ENCODE measurements at places on chromosomes 7 and 10.

DNA sequence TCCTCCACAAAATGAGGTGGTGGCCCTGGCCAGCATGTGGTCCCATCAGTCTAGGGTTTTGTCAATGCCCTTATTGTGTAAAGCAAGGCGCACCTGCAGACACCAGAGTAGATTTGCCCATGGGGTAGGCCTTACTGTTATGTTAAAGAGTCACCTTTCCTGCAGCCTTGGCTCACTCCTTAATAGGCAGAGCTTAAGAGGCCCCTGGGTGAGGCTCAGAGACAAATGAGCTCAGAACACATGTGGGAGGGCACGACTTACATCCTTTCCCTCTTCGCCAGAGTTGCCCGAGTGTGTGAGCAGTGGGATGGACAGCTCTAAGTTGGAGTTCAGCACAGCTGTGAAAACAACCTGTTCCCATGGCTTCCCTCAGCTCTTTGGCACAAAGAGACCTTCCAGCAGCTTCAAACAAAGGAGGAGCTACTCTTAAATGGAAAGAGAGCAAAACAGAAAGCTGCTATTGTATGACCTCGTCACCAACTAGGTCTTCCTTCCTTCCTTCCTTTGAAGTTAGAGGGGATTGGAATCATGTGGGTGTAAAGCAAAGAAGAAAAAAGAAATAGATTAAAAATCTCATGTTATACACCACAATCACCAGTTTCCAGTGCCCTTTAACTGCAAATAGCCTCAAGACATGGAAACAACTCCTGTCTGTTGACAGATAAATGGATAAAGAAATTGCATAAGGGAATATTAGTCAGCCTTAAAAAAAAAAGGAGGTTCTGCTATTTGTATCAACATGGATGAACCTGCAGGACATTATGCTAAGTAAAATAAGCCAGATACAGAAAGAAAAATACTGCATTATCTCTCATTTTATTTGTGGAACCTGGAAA is 11.9 kb upstream of the XPNPEP1 start:
- DNase-seq, result no peak

DNA sequence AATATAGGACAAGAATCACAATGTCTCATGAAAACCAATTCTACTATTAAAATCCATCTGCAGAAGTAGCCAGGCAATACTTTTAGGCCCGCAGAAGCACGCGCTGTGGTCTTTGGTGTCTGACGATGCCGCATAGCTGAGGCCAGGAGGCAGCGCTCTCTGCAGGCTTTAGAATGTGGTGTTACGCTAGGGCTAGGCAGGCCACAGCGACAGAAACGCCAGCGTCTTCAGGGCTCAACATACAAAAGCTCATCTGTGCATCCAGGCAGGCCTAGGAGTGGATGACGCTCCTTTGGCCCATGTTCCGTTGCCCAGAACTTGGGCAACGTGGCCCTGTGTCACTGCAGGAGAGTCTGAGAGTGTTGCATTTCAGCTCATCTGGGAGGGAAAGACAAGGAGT is 601.1 kb upstream of the FOXK1 start:
- DNase-seq, result no peak

DNA sequence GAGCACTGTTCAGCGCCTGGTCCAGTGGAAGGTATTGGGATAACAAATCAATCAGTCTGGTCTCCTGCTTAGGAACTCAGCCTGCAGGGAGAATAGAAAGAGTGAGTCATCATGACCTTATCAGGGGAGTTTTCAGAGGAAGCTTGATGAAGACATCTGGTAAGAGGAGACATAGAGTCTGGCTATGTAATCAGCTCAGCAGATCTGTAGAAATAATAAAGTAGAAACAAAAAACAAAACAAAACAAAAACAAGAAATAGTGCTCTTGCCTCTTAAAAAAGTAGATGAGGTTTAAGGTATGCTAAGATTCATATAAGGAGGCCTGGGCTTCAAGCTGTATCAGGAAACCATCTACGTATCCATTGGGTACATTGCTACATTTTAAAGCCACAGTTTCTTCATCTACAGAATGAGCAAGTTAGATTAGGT is 14.4 kb downstream of the TAS2R41 start:
- DNase-seq, result no peak

DNA sequence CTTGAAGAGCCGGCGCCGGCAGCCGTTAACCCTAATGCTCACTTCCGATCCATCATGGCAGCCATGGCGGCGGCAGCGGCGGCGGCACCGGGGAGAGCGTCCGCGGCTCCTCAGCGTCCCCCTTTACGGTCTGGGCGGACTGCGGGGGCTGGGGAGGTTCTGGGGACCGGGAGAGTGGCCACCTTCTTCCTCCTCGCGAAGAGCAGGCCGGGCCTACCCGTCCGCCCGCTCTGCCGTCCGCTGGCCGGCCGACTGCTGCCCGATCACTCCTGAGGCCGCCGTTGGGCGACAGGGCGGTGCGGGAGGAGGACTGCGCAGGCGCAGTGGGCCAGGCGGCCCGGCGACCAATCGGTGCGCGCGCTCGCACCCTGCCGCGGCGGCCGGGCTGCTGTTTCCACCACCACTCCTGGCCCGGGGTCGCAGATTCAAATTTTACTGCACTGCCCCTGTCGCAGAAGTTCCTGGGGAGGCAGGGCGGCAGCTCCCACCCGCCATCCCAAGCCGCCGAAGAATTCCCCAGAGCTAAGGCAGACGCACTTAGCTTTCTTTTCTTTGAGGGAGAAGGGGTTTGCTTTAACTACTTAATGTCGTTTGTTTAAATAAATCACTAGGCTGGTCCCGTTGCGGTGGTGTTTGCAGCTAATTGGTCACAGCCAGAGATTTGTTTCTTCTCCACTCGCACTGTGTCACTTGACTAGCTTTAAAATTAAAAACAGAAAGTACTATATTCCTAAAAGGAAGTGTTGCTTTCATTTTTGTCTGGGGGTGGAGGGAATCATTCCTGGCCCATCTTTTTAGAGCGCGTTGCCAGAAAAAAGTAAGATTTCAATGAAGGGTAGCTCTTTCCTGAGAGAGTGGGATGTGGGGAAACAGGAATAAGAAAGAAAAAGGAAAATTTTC is at the start of gene KIF5B:
TSS of gene KIF5B (minus strand) at position 290 of the 900 bp plus-strand sequence. CDS start 452 bp downstream, outside the sequence.
- DNase-seq, result peak; percentile 71

GRCh38 chr7:83096065-83096580 is 66.6 kb downstream of the PCLO start:
- DNase-seq, result no peak

- DNase-seq, result no peak
Observed at GRCh38 chr7:154647625-154648024, 355.3 kb downstream of the PAXIP1 start.

GRCh38 chr7:98713165-98713810 is 96.2 kb downstream of the NPTX2 start:
- no peak for DNase-seq

- no peak for DNase-seq
Observed at GRCh38 chr7:44520574-44520973, 20.6 kb downstream of the NPC1L1 start.

DNA sequence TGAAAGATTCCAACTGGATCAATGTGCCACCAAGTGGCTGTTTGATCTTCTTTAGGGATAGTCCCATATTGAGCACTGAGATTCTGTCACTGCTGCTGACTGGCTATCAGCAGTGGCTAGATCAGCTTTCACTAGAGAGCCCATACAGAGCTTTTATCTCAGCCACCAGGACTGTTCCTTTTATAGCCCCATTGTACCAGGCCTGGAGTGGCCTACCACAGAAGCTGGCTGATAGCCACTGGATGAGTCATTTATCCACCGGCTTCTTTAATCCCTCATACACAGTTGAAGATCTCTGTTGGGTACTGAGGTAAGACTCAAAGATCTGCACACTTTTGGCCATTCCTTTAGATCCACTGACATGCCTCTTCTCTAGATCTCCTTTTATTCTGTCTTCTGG is 1101.1 kb downstream of the SORCS3 start:
- no peak for DNase-seq

GRCh38 chr10:12252882-12253546 is 57.0 kb downstream of the CDC123 start:
- DNase-seq, result no peak

- DNase-seq, result no peak
Observed at GRCh38 chr7:123846217-123846891, 1.4 kb downstream of the HYAL4 start.

DNA sequence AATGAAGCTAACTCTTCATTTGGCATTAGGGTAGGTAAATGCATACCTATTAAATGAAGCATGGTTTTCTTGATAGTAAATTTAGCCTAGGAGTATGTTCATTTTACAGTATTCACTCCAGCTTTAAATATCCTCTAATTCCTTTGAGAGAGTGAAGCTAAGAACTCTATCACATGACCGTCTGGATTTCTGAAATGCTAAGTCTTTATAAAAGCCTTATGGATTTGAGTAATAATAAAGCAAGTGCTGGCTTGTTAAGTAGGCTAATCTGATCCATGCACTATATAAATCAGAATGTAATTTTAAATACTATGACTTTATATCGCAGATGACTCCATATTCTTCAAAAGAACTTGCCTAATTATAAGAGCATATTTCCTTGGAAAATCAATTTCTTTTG is 64.8 kb downstream of the REEP3 start:
- no peak for DNase-seq

DNA sequence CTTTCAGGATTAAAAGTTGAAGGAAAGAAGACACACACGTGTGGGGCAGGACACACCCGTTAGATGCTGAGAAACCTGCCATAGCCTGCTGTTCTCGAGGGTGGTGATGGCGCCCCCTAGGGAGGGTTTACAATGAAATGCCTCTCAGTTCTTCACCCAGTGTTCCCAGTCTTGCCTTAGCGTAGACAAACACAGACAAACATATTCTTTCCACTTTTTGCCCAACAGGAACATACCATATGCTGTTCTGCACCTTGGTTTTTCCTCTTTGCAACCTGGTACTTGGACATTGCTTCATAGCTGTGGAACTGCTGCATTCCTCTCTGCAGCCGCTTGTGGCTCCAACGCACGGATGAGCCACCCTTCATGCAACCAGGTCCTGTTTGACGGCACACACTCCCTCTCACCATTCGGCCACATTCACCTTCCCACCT is 23.3 kb upstream of the HSPA12A start:
- DNase-seq, result no peak

- DNase-seq, result no peak
Observed at GRCh38 chr10:27188259-27188658, 33.1 kb downstream of the MASTL start.

- DNase-seq, result no peak
Observed at GRCh38 chr10:113058523-113059370, 108.7 kb downstream of the TCF7L2 start.

GRCh38 chr7:101125989-101126650 is 784 bp upstream of the SERPINE1 start:
- no peak for DNase-seq

DNA sequence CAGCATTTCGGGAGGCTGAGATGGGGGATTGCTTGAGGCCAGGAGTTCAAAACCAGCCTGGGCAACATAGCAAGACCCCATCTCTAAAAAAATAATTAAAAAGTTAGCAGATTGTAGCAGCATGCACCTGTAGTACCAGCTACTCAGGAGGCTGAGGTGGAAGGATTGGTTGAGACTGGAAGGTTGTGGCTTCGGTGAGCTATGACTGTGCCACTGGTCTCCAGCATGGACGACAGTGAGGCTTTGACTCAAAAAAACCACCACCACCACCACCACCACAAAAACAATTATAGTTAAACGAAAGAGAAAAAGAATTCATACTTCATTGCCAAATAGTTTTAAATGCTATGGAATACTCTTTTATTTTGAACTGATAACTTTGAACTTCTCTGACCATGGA is 63.4 kb downstream of the VTI1A start:
- no peak for DNase-seq

- no peak for DNase-seq
Observed at GRCh38 chr7:1223196-1223981, 9.3 kb upstream of the UNCX start.

DNA sequence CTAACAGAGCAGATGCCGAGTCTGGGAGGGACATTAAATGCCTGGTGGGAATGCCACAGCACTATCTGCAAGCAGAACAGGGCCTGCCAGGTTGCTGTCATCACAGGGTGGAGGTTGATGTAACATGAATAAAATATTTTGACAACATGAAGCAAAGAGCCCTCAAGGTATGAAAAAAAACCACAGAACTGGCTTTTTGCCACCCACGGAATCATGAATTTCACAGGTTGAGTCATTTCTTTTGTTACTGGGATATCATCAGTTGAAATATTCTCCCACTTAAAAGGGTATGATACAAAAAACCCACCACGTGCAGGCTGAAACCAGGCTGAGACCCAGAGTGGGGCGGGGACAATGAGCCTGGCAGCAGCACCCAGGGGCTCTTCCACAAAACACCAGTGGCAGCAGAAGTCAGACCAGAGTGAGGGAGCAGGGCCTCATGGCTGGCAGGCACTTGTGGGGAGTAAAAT is 220.1 kb downstream of the TNS3 start:
- no peak for DNase-seq

DNA sequence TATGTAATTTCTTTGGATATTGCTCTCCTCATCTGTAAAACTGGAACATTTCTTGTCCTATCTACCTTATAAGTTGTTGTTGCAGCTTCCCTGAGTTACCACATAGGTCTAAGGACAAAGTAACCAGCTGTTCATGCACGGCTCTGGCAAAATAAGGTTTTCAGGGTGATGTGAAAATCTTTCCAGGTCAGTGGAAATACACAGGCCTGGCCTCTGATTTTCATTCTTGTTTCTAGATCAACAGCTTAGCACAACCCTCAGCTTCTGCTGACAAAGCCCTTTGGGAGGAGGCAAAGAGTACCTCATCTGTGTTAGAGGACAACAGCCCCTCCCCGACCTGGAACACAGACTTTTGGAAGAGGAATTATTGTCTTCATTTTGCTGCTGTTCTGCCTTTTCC is 117.5 kb upstream of the AGK start:
- DNase-seq, result no peak

- DNase-seq, result no peak
Observed at GRCh38 chr10:64011912-64012714, 490.9 kb downstream of the REEP3 start.

- no peak for DNase-seq
Observed at GRCh38 chr10:1670541-1671365, 66.6 kb downstream of the ADARB2 start.

DNA sequence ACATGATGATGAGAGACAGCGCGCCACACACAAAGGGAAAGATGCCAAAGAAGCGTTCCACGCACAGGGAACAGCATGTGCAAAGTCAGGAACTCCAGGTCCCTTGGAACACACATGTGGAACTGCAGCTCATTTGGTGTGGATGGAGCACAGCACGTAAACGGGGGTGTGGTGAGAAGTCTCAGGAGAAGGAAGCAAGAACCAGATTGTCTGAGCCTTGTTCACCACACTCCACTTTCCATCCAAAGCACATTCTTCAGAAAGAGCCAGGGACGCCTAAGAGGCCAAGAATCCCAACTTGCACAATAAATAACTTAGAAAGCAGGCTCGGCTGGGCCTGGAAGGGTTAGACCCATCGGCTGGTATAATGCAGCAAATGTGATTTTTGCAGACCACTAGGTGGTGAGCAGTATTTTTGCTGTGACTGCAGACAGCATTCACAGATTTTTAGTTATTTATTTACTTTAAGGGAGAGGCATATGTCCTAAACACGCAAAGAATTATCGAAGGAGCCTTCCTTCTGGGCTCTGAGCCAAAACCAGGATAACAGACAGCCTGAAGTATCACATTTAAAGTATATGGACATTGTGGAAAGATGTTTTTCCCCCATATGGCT is 27.9 kb upstream of the ASCC1 start:
- no peak for DNase-seq

Data from stimulated activated CD8-positive, alpha-beta memory T cell treated with anti-CD3 and anti-CD28 coated beads, Interleukin-2, amount 100 ng/mL, for 1 hour (primary cell).